Activated CD4-positive, alpha-beta T cell treated with anti-CD3 and anti-CD28 coated beads, Interleukin-2, amount 50 U/mL, for 24 hours (primary cell): ENCODE measurements at places on chromosomes 3 and 15.

DNA sequence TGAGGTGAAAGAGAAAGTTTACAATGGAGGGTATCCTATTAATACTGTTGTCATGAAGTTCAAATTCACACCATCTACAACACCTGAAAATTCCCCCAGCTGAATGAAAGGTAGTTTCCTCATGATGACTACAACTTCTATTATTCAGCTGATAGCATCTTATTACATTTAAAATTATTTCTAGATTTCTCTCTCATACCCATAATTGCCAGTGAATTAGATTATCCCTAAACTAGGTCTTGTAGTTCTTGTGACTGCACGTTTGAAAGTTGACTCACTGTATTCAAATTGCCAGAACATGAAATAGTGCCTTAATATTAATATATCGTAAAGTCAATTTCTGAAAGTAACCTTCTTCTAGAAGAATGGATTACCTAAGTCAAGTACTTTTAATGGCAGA lies 82.4 kb downstream of the FBXL22 start:
- no peak for DNase-seq

DNA sequence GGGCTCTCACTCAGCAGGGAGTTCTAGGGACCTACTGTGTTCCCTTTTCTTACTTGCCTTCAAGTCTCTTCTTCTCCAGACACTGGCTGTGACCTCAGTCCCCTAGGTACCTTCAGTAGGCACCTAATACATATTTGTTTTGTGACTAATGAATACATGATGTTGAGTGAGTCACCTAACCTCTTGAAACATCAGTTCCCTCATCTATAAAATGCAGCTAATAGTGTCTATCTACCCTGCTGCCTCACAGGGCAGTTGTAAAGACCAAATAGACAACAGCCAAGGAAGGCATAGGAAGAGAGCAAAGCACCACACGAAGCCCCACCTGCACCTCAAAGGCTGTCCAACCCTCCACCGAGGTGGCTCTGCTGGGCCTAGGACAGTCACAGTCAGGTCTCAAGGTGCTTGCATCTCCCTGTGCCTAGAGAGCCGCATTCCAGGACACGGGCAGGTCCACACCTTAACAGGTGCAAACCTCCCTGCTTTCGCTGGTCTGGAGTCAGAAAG lies 29.1 kb downstream of the DAPK2 start:
- no peak for DNase-seq

- no peak for DNase-seq
Measured at GRCh38 chr3:73569246-73569760, 55.4 kb downstream of the PDZRN3 start.

DNA sequence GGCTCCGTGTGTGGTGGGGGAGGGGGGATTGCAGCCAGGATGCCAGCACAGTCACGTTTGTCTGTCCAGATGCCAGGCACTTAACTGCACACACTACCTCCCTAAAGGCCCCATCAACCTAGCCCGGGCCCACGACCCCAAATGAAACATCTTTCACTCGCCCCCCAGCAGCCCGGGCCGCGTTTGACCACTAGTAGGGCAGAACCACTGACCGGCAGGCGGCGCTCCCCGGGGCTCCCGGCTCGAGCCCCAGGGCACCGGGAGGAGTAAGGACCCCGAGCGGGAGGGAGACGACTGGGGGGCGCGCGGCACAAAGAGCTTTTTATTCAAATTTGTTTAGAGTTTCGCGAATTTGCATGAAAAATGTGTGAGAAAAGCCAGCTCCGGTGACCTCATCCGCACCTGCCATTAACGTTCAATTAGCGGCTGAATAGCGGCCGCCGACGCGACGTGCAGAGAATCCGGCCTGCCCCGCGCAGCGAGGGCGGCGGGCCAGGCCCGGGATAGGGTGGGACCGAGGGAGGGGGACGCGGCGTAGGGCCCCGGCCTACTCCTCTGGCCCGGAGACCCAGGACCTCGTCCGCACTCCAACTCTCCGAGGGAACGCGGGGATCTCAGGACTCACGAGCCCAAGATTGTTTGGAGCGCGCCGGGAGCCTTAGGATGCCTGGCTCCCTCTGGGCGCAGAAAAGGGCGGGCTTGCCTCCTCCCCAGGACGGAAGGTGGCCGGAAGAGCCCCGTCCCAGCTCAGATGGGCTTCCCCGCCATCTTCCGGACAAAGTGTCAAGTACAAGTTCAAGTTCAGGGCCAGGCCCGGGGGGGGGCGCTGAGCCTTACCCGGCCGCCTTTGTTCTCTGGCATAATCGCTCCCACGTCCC lies 64.9 kb upstream of the POLG start:
- no peak for DNase-seq

GRCh38 chr15:78073046-78073787 lies 4.3 kb downstream of the TBC1D2B start:
- no peak for DNase-seq

GRCh38 chr15:33059184-33059583 lies 135.3 kb downstream of the FMN1 start:
- no peak for DNase-seq

GRCh38 chr3:33975463-33975862 lies 177.0 kb downstream of the PDCD6IP start:
- DNase-seq = no peak

GRCh38 chr15:92951800-92952457 lies 51.8 kb downstream of the CHD2 start:
- DNase-seq = no peak
